ENCODE measurements at places on chromosomes 3 and 15.

DNA sequence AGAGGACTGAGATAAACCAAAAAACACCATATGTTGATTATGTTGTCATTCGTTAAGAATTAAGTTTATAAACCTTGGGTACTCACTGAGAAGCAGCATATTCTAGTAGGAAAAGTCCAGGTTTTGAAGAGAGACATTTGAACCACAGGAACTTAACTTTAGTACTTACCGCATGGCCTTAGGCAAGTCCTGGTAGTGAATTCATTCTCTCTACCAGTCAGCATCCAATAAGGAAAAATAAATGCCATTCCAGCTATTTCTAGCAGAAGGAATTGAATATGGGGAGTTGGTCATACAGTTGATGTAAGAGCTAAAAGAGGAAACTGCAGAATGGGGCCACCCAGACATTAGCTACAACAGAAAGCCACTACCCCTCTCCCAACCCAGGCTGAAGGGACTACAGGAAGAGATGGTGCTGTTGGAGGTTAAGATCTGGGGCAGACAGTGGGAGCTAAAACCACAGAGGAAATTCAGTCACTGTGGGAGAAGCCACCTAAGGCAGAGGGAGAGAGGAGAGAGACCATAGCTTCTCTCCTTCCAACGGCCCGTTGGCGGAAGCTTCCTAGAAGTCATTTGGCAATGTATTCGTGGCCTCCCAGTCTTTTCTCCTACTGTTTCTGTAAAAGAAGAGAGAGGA, 133.8 kb upstream of the RARB start:
- no peak for DNase-seq

- DNase-seq: no peak
These were observed 10.0 kb downstream of the MRPS25 start for GRCh38 chr3:15055019-15055557.

GRCh38 chr3:54932606-54933005, 4.7 kb upstream of the LRTM1 start:
- no peak for DNase-seq

- no peak for DNase-seq
These were observed 13.5 kb upstream of the SEC13 start for GRCh38 chr3:10334459-10334858.

DNA sequence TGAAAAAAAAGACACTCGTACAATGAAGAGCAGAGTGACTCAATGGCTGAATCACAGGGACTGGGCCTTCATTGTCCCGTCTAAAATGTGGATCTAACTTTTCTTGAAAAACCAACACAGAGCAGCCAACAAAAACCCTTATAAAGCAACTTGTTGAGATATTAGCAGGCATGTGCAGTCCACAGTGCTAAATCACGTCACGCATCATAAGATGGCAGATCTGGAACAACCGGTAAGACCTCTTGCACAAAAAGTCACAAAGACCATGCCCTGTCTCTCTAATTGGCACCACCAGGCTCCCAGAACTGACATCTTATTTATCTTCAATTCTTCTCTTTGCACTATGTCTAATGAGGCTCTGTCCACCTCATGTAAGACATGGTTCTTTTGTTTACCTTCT, 177.0 kb downstream of the MAGI1 start:
- no peak for DNase-seq

- DNase-seq: no peak
These were observed 131.1 kb downstream of the ROBO2 start for GRCh38 chr3:77171026-77171425.

DNA sequence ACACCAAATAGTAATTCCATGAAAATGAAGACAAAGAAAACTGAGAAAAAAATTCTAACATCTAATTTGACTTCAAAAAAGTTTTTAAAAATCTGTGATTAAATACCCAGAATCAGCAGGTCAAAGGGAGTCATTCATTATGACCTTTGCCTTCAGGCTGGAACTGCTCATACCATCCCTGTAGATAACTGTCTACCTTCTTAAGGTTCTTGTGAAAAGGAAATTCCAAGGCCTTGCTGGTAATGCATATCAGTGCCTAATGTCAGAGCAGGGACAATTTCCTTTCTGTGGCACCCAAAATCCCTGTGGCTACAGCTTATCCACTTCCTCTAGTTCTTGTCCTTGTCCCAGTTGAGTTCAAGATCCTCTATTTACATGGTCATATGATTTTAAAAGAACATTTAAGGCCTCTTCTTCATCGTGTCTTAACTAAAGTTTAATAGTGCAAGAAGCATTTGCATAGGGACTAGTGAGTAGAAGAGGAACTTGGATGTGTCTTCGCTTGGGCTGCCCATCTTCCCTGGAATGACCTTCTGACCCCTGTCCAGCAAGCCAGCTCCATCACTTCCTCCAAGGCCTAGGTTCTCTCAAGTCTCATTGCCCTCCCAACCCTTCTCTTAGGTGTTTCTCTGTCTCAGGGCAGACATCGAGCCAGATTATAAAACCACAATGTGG, 8.7 kb upstream of the PLCL2 start:
- no peak for DNase-seq

DNA sequence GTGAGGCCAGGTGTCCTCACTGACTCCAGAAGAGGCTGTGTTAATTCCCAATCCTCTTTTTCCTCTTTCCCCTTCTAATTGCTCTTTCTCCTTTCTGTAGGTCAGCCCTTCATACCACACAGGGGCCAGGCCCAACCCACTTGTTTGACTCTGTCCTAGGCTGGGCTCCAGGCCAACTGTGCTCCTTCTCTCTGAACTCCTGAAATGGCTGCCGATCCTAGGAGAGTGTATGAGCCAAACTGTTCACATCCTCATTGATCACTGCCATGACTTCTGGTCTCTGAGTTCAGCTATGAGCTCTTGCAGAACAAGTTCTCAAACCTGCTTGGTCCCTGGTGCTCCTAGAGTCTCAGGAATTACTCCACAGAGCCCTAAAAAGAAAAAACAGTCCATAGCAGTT, 145.1 kb downstream of the VGLL4 start:
- no peak for DNase-seq

DNA sequence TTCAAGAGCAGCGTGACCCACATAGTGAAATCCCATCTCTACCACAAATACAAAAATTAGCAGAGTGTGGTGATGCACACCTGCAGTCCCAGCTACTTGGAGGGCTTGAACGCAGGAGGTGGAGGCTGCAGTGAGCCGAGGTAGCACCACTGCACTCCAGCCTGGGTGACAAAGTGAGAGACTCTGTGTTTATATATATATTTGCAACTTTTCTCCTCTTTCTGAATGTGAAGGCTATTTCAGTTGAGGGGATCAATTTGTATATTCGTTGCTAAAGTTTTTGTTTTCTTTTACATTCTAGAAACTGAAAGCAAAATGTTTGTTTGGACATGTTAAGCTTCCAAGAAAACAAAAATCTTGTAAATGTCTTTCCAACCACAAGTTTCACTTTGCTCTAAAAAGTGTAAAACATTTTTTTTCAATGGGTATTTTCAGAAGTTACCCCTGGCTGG, 29.8 kb upstream of the FAM98B start:
- no peak for DNase-seq

DNA sequence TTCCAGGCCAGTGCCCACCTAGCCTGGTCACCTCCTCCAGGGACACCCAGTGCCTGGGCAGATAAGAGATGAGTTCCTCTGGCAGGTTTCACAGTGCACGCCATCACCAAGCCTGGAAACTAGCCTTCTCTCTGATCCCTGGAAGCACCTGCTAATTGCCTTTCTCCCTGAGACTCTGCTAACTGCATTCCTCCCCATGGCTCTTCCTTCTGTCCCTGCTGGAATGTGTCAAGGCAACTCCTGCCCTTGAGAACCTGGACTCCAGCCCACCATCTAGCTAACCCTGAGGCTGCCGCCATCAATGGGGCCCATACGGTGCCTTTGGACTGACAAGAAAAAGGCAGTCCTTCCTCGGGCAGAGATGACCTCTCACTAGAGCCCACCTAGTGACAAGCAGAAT, 18.5 kb downstream of the VIPR1 start:
- no peak for DNase-seq

- no peak for DNase-seq
These were observed 173.2 kb downstream of the THSD4 start for GRCh38 chr15:71288348-71288955.

- DNase-seq: no peak
These were observed 53.4 kb downstream of the BTLA start for GRCh38 chr3:112445839-112446238.

- DNase-seq: no peak
These were observed 31.7 kb upstream of the GSK3B start for GRCh38 chr3:120125992-120126391.

GRCh38 chr3:178223876-178224275, 312.4 kb upstream of the KCNMB2 start:
- DNase-seq: no peak

DNA sequence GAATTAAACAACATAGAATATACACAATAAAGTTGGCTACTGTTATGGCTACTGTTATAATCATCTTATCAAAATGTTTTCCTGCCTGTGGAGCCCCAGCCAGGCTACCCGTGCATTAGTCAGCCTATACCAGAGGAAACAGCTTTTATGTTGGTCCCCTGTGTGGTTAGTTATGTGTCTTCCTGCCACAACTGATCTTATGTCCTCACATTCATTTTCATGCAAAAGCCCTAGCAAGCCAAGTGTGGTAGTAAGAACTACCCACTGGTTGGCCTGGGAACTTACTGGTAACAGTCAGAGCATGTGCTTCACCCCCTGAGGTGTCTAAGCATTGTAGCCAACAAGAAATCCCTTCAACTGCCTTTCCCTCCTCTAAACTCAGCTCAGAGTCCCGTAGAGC, 21.8 kb downstream of the MGLL start:
- no peak for DNase-seq

DNA sequence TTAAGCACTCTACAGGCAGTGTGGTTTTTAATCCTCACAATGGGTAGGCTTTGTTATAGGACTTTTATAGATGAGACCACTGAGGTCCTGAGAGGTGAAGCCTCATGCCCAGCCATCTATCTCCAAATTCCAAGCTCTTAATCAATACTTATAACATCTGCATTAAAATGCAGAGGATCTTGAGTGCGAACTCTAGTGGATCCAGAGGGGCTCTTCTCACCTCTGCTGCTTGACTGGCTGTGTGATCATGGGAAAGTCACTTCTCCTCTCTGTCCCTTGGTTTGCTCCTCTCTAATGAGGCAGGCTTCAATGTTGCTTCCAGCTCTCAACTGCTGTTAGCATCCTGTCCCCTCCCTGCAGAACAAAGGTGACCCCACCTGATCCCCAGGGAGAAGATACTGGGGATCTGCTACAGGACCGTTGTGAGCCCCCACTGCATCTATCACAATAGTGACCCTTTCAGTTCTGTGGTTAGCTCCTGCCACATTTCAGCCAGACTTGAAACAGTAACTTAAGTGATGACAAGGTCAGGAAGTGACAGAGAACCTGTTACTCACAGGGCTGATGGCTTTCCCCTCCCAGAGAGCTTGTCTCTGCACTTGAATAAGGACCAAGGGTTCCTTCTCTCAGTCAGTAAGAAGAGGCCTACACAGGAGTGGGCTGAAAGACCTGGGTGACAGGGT, 1.3 kb downstream of the SLC27A2 start:
- no peak for DNase-seq

GRCh38 chr3:126477061-126477380, 1.3 kb upstream of the ZXDC start:
- no peak for DNase-seq

DNA sequence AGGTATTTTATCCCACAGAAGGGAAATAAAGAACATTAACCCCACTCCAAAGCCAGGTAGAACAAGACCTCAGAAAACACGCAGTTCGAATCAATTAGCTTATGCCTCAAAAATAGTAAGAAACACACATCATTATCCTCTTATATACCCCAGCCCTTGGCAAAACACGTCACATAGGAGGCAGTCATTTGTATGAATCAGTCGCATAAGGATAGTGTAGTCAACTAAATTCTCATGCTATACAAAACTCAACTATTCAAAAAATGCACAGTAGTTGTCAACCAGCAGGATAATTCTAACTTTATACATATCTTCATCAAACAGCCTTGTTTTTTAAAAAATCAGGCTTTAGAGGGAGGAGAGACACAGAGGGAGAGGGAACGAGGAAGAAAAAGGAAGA, 298.4 kb downstream of the FOXP1 start:
- DNase-seq: no peak

DNA sequence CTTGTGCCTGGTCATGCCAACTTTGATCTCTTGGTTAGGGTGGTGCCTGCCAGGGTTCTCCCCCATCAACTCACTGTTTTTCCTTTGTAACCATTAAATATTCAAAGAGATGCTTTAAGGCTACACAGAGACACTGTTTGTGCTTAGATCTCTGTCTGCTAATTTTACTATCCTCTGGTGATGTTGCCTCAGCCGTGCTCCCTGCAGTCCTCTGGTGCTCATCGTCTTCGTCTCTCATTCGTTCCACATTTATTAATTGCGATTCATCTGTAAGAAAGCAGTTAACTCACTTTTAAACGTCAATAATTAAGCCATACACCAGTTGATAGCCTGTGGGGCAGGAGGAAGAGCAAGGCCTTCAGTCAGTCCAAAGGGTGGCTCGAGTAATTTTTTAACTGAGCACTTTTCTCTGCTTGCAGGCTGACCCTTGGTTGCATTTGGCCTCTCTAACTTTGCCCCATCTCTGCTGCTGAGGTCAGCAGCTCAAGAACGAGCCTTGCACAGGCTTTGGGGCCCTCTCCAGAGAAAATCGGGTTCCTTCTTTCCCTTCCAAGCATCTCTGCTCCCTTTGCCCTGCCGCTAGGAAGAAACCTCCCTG, 62.9 kb downstream of the KLF15 start:
- no peak for DNase-seq

DNA sequence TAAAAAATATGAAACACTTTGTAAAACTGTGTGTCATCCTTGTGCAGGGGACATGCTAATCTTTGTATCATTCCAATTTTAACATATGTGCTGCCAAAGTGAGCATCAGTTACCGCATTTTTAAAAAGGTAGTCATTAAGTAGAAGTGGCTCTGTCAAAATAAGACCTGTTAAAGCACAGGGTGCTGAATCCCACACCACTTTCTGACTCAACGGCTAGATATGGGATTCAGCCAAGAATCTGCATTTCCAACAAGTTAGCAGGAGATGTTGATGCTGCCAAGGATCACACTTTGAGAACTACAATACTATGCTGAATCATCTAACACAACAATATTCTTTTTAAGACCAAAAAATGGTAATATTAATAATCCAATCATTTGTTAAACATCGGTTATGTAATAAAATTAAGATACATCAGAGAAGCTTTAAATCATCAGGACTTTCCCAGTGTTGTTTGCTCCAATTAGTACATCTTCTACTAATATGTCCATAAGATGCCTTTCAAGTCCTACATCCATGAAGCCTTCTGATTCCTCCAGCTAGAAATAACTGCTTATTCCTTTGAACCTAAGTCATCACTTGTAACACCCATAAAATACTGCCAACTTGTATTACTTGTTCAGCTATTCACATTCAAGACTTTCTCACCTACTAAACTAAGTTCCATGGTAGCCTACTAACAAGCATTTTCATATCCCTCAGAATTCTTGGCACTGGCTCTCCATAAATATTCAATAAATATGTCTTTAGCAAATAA, 71.1 kb downstream of the TBL1XR1 start:
- no peak for DNase-seq

GRCh38 chr15:72445426-72445825, 28.7 kb upstream of the ARIH1 start:
- no peak for DNase-seq
